ENCODE measurements at places on chromosomes 1 and 21.

DNA sequence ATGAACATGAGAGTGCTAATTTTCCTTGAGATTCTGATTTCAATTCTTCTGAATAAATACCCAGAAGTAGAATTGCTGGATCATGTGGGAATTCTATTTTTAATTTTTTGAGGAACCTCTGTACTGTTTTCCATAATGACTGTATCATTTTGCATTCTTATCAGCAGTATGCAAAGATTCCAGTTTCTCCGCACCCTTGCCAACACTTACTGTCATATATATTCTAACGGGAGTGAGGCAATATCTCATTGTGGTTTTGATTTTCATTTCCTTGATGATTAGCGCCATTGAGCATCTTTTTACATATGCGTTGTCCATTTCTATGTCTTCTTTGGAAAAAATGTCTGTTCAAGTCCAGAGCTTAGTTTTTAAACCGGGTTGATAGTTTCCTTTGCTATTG is 33.2 kb downstream of the VCAM1 start:
- DNase-seq = no peak

DNA sequence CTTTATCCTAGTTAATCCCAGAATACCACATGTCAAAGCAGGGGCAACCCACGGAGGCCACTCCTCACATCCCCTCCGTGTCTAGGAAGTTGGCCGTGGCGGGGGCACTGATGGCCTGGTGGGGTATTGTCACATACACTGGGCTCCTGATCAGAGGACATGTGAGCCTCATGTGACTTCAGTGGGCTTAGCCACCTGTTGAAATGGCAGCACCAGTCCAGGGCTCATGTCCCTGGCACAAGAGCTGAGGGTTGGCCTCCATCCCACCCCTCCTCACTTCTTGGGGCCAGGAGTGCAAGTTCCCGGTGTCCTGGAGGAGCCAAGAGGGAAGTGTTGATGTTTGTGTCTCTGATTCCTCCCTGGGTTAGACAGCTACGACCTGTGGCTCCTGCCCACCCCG is 313.4 kb downstream of the CAMTA1 start:
- no peak for DNase-seq

DNA sequence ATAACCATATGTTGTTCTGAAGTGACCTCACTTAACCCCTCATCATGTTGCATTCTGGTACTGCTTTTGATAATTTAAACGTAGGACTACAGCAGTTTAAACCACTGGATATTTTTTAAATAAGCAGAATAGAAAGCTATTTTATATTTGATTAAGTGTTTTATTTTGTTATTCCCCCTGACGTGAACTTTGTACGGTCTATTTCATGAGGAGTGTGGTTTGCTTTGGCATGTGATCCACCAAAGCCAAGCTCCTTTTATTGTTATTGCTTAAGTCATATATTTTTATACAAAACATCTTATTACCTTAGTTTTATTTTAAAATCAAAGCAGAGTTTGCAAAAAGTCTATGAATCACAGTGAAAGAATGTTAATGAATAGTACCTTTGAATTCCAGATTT is 101.4 kb upstream of the L1TD1 start:
- no peak for DNase-seq

DNA sequence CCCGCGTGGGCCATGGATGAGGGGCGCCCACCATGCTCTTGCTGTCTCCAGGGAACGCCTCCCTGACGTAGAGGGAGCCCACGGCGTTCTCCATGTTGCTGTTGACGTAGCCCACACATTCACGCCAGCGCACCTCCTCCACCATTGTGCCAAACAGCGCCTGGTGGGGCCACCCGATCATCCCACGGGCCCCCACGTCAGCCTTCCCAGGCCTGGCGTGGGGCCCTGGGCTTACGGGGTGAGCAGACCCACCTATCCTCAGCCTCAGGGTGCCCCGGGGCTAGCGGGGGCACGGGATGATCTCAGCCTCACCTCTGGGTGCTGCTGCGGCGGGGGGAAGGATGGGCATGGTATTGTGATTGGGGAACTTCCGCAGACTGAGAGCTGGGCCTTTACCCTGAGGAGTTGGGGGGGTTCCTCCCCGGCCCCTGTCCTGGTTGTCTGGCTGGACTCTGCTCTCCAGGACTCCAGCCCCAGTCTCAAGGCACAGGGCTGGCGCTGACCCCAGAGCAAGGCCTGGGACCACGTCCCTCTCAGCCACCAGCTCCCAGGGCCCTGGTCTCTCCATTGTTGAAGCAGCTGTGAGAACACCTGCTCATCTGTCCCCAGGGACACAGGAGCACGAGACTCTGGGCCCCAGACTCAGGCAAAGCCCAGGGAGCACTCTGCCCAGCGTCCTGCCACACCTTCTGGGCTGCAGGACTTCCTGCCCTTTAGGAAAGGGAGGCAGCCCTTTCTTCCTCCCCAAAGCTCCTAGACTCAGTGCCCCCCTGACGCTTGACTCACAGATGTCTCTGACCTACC is 10.2 kb downstream of the PRXL2B start:
- no peak for DNase-seq

- peak; percentile 24 for DNase-seq
These were observed 12.0 kb upstream of the ADORA3 start for GRCh38 chr1:111515291-111516004.

- no peak for DNase-seq
These were observed 197.7 kb downstream of the ROR1 start for GRCh38 chr1:63971557-63971956.

DNA sequence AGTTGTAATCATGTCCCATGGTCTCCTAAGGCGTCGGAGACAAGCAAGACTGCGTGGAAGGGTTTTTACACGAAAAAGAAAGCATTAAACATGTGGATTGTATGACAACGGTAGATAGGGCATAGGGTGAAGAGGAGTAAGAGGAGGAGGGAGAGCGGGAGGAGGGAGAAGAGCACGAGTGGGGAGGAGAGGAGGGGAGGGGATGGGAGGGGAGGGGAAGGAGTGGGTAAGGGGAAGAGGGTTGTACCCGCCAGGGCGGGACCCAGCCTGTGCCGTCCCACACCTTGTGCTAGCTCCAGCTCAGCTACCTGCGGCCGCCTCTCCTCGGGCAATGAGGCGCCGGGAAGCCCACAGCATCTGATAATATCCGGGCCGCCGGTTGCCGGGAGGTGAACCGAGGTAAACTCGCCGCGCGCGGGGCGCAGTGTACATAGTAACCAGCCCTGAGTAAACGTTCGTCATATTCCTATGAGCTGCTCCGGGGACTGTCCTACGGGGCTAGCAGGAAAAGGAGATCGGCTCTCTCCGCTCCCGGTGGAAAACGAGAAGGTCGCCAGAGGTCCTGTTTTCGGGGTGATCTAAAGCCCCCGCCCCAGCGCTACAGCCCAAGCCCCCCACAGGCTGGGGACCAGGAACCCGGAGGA is 449 bp upstream of the RCAN3 start:
- peak; percentile 13 for DNase-seq

GRCh38 chr1:101918277-101918676 is 78.4 kb downstream of the OLFM3 start:
- no peak for DNase-seq

DNA sequence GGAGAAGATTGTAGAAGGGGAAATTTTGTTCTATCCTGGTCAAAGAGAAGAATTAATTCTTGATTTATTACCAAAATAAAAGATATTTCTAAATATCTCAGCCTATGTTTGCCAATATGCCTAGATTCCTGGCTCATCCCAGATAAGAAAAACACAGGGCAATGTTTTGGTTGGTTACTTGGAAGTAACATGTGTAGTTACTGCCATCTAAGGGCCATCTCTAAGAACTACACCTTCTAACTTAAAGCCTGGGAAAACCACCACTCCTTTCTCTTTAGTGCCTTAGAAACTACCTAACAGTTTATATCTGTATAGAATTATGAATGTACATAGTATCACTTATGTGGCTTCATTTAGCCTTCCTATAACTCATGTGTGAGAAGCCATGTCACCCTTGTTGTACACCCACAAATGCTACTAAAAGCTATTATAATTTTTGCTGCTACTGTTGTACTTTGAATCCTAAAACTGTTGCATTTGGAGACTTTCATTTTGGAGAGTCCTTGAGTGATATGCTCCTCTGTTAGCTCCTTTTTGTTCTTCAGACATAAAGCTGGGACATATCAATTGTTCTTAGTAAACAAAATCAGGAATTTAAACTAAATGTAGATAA is 4.5 kb downstream of the AIM2 start:
- DNase-seq = no peak

All from BE2C (cell line).